Esophagus squamous epithelium (tissue), 5 donors: ENCODE measurements at places on chromosomes 7 and 10.

DNA sequence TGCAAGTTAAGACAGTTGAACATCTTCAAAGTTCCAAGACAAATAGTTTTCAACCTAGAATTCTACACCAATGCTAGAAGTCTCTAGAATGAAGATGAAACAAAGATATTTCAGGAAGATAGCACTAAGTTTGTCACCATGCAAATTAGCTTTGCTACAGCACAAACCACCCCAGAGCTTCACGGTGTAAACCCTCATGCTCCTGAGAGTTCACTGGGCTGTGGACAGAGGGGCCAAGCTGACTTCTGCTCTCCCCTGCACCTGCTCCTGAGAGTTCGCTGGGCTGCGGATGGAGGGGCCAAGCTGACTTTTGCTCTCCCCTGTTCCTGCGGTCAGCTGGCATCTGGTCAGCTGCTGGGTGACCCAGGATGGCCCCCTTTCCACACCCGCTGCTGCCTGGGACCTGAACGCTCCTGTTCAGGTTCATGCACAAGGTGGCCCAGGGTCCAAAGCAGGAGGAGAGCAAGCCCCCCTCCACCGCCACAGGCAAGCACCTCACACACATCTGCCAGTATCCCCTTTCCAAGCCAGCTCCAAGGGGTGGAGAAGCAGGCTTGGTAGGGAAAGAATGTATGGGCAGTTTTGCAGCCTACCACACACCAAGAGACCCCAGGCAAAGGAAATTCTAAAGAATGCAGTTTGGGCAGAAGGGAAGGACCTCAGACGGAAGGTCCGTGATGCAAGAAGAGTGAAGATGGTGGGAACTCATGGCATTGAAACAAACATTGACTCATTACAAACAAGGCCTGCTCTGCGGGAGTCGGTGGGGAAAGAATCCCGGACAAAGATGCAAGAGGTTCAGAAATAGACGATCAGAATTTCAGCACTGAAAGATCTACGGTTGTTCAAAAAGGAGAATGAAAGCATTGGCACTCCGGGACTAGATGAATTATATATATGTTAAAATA, 137.8 kb upstream of the PPP2R2D start:
- no peak for DNase-seq

- DNase-seq, result no peak
Measured at GRCh38 chr7:3544202-3544601, 243.2 kb downstream of the SDK1 start.

DNA sequence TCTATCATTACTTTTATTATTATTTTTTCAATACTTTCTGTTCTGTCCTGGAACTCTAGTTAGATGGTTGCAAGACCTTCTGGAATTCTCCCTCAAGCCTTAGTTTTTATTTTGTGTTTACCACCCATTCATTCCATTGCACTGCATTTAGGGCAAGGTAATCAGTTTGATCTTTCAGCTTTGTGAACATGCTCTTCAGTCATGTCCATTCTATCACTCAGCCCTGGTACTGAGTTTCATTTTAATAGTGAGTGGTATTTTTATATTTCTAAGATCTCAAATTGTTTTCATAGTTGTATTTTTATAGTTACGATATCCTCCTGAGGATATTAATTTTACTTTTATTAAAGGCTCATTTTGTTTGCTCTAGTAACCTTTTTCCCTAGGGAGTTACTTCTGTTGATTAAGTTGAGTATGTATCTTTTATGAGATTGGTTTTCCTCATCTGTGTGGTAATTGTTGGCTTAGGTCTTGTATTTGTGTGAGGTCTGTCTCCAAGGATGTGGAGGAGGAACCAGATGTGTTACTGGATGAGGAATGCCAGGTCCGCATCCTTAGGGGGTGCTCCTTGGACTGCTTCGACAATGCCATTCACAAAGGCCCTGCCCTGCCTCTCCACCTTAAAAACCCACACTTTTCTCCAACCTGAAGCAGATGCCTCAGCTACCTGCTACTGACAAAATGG, 46.7 kb upstream of the RAB18 start:
- no peak for DNase-seq

- no peak for DNase-seq
Measured at GRCh38 chr10:3071405-3072198, 4.3 kb downstream of the PFKP start.

GRCh38 chr10:110818311-110819256, 53.1 kb upstream of the PDCD4 start:
- no peak for DNase-seq

DNA sequence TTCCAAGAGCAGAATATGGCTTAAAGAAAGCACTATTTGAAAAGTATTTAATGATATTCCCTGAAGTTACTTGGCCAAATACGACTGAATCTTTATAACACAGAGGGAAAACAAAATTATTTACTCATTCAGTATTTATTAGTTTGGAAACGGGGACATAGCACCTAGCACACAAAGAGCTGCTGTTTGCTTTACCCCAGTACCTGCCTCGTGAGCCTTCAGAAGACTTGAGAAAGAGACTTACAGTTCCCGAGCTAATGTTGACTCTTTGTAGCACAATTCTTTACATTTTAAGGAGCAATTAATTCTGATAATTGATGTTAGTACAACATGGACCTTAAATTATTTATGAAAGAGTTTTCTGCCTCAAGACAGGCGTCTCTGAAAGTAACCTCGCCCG, 88.7 kb downstream of the FAM204A start:
- DNase-seq, result no peak

DNA sequence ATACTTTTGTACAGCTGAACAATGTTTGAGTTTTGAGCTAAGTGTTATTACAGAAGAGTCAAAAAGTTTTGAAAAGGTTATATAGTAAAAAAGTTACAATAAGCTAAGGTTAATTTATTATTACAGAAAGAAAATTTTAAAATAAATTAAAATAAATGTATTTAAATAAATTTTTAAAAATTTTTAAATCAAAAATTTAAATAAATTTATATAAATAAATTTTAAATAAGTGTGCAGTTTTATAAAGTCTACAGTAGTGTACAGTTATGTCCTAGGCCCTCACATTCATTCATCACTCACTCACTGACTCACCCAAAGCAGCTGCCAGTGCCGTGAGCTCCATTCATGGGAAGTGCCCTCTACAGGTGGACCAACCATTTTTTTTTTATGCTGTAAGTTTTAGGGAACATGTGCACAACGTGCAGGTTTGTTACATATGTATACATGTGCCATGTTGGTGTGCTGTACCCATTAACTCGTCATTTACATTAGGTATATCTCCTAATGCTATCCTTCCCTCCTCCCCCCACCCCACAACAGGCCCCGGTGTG, 462.9 kb upstream of the ZMIZ1 start:
- no peak for DNase-seq

GRCh38 chr7:26533217-26533616, 241.6 kb downstream of the SNX10 start:
- DNase-seq, result no peak

- no peak for DNase-seq
Measured at GRCh38 chr7:117138981-117139380, 183.9 kb downstream of the WNT2 start.

DNA sequence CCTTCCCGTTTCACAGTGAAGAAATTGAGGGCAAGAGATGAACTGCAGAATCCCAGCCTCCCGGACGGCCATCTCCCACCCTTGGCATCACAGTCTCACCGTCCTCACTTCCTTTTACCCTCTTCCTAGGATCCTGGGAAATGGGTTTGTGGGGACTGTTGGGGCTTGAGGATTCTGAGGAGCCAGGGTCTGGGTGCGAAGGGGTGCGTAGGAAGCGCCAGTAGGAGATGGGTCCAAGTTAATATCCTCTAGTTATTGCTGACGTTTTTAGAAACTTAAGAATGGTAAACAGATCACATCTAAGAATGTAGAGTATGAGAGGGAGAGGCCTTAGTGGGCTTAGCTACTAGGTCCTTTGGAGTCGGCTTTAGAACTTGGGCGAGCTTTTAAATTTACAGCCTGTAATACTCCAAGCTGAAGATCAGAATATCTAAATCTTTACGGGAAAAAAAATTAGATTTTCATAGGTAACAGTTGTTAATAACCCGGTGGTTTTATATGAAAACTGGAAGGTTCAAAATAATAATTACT, 696 bp downstream of the MALSU1 start:
- no peak for DNase-seq

GRCh38 chr7:129841465-129841864, 111.3 kb downstream of the UBE2H start:
- DNase-seq, result no peak

DNA sequence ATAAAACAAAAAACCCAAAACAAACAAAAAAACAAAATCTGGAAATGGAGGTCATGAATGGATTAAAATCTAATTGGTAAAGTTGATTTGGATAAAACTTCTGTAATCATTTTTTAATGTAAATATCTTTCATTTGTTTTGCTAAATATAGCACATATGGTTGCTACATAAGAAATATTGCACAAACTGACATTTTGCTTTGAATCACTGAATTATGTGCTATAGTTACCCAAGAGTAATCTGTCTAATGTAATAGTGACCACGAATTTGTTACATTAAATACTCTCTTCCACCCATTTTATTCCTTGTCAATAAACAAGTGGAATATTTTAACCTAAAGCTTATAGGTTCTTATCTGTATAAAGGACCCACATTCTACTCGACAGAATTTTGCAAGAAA, 6.2 kb downstream of the CFAP58 start:
- no peak for DNase-seq

- DNase-seq, result no peak
Measured at GRCh38 chr7:69208276-69208675, 390.0 kb upstream of the AUTS2 start.

- peak; percentile 9 for DNase-seq
Measured at GRCh38 chr7:155918720-155919390, 106.6 kb upstream of the SHH start.

DNA sequence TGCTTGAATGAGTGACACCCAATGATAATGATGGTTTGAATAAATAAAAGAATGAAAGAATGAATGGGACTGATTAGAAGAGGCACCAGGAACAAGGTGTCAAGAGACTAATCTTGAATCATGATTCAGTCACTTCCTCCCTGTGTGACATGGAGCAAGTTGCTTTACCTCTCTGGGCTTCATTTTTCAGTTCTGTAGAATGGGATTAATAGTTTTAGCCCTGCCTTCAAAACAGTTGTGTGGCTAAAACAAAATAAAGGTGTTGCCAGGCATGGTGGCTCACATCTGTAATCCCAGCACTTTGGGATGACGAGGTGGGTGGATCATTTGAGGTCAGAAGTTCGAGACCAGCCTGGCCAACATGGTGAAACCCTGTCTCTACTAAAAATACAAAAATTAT, 37.6 kb downstream of the MYL10 start:
- DNase-seq, result no peak

DNA sequence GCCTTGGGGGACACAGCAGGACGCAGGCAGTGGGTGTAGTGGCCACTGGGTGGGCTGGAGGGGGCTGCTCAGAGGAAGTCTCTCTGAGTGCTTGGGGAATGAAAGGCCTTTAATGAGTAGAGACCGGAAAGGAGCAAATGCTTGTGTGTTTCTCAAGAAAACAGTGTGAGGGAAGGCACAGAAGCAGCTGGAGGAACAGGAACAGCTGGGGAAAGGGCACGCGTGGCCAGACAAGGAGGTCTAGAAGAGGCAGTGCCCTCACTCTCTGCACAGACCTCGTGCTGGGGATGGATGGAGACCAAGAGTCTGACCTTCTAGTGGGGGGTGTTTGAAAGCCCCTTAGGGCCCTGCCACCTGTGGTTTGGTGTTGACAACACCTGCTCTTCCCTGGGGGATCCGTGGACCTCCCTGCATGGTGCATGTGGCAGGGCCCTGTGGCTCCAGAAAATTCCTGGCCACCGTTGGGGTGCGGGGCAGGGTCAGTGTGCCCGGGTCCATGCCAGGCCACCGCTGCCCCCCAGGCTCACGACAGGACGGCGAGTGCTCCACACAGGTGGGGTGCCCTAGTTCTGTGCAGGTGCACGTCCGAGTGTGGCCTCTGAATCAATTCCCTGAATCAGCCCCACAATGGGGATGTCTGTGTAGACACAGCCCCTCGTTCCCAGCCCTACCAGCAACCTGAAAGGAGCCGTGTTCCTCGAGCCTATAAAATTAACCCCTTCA, 25.9 kb upstream of the FAM20C start:
- DNase-seq, result no peak

GRCh38 chr10:122018491-122018890, 29.5 kb downstream of the TACC2 start:
- no peak for DNase-seq

DNA sequence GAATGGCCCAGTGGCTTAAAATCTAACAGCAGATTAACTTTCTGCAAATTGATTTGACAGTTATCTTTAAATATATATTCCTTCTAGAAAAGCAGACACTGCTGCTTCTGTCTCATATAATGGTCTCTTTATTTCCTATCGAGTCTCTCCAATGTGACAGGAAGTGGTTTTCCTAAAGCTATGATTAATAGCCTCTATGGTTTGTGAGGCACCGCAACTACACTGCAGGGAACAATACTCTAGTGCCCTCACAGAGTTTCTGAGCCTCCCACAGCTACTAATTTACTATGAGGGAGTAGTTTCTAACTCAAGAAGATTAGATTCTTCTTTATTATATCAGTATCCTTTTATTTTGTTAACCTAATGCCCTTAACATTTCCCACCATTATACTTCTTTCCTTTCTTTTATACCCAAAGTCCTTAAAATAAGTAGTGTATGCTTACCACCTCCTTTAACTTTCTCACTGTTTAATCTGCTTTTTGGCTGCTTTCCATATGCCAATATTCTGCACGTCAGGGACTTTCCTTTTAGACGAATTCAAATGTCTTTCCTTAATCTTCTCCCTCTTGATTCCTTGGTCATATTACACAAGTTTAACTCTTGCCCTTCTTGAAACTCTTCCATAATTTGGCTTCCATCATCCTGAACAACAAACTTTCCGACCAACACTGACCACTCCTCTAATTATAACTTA, 23.8 kb upstream of the AHR start:
- DNase-seq, result no peak

GRCh38 chr10:1366811-1367425, 310.7 kb downstream of the WDR37 start:
- DNase-seq, result no peak

- DNase-seq, result no peak
Measured at GRCh38 chr7:16773884-16774283, 20.3 kb downstream of the TSPAN13 start.

DNA sequence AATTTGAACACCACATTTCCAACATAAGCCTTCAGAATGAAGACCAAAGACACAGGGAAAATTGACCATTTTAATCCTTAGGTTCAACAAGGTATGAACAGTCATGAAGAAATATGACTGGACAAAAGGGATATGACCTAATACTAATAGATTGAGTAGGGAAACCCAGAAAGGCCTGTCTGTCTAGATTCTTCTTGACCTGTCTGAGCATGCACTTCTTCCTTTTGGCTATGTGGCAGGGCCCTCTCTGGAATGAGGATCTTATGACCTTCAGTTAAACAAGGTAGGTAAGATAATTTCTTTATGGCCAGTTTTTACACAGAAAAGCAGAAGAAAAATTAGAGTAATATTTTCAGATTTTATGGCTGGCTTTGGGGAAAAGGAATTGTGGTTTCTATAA, 3.0 kb upstream of the PHYHIPL start:
- no peak for DNase-seq

GRCh38 chr7:35353481-35353880, 99.6 kb upstream of the TBX20 start:
- no peak for DNase-seq

- DNase-seq, result no peak
Measured at GRCh38 chr7:30829471-30829870, 58.3 kb downstream of the MINDY4 start.
